ENCODE measurements at places on chromosomes 2 and 18. TPM values are rescaled to one million over a fixed set of nuclear protein-coding genes. Genes with fewer than 3 reads are reported as not detected.

- no peak for DNase-seq
These were observed 976.2 kb upstream of the FANCL start for GRCh38 chr2:59217360-59217759.

- no peak for DNase-seq
These were observed 1.1 kb downstream of the ID2 start for GRCh38 chr2:8682719-8683667.

DNA sequence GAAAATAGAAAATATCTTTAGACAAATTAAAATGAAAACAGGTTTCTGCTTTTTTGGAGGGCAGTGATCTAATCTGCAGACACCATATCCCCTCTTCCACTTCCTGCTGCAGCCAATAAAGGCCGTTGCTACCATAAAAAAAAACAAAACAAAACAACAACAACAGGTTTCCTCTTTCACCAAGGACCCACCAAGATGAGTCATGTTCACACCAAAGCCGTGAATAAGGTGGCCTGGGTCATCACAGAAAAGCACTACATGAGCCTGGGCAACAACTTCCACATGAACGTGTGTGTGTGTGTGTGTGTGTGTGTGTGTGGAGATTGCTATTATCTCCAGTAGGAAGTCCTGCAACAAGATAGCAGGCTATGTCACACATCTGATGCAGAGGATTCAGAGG is 24.8 kb upstream of the TFCP2L1 start:
- peak; percentile 31 for DNase-seq

GKN2 gene
- total RNA-seq = not detected

GRCh38 chr18:59033974-59034373 is 105.7 kb upstream of the SEC11C start:
- no peak for DNase-seq

TRABD2A gene
- 1.3 TPM for total RNA-seq

GRCh38 chr2:144471305-144472045 is 48.4 kb downstream of the ZEB2 start:
- DNase-seq = no peak

CNDP1 gene
- not detected for total RNA-seq

DNA sequence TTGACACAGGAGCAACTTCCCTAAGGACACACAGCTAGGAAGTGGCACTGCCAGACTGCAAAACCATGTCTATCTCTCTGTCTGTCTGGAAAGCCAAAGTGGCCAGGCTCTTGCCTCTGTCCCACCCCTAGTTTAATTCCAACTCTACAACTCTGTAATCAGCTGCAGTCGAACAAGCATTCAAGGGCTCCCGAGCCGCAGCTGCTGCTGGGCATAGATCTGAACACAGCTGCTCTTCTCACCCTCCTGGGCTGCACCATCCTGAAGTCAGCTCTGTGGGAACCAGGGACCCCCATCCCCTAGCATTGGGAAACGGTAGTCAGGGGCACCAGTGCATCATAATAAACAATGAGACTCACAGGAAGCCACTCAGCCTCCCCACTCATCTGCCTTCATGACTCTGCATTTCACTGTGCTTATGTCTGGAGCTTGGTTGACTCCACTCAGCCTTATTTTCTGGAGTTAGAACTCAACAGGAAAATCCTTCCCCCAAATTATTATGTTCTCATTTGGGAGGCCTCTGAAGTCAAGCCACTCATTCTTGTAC is 44.4 kb upstream of the TMEM163 start:
- DNase-seq = no peak

GRCh38 chr2:128464456-128464855 is 145.8 kb upstream of the HS6ST1 start:
- no peak for DNase-seq

GRCh38 chr18:10228326-10228725 is 226.1 kb upstream of the APCDD1 start:
- DNase-seq = no peak

- DNase-seq = no peak
These were observed 36.6 kb downstream of the DIPK1C start for GRCh38 chr18:74420481-74420880.

UGT1A6 gene
- total RNA-seq = not detected

DNA sequence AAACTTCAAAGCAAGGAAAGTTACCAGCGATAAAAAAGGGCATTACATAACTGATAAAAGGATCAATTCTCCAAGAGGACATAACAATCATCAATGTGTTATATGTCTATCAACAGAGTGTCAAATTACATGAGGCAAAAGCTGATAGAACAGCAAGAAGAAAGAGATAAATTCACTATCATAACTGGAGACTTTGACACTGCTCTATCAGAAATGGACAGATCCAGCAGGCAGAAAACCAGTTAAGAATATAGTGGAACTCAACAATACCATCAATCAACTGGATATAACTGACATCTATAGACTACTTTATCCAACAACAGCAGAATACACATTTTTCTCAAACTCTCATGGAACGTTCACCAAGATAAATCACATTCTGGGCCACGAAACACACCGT is 65.0 kb downstream of the ROCK2 start:
- DNase-seq = no peak

TWIST2 gene
- total RNA-seq = 7.2 TPM

- no peak for DNase-seq
These were observed 976.3 kb downstream of the TMEM182 start for GRCh38 chr2:103738108-103738507.

- DNase-seq = peak; percentile 44
These were observed 41.2 kb upstream of the DAPL1 start for GRCh38 chr2:158753641-158754611.

GRCh38 chr2:30348825-30349224 is 98.2 kb upstream of the LCLAT1 start:
- DNase-seq = no peak

- no peak for DNase-seq
These were observed 587.9 kb downstream of the NRXN1 start for GRCh38 chr2:50443868-50444630.

GALR1 gene
- total RNA-seq = not detected

DNA sequence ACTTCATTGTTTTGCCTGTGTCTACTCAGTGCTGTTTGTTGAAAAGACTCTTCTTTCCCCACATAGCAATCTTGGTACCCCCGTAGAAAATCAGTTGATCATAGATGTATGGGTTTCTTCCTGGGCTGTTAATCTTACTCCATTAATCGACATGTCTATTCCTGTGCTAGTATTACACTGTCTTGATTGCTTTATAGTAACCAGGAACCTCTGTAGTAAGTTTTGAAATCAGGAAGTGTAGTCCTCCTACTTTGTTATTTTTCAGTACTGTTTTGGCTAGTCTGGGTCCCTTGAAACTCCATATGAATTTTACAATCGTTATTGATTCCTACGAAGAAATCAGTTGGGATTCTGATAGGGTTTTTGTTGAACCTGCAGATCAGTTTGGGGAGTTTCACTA is 78.8 kb upstream of the FAM136A start:
- no peak for DNase-seq

- DNase-seq = no peak
These were observed 40.8 kb downstream of the PID1 start for GRCh38 chr2:229230256-229230655.

NETO1 gene
- 2.0 TPM for total RNA-seq

GRCh38 chr2:220959391-220959802 is 612.7 kb downstream of the EPHA4 start:
- DNase-seq = no peak

NYAP2 gene
- total RNA-seq = not detected

DNA sequence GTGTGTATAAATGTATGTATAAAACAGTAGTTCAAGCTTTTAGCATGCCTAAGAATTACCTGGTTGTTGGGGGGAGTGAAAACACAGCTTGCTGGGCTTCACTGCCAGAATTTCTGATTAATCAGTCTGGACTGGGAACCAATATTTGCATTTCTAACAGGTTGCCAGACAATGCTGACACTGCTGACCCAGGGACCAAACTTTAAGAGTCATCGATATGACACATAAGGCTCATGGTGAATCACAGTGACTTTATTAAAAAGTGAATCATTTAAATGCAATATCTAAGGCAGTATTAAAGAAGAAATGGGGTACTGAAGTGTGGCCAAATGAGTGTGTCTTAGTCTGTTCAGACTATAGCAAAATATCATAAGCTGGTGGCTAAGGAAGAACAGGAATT is 195.9 kb upstream of the DTNA start:
- no peak for DNase-seq

DNA sequence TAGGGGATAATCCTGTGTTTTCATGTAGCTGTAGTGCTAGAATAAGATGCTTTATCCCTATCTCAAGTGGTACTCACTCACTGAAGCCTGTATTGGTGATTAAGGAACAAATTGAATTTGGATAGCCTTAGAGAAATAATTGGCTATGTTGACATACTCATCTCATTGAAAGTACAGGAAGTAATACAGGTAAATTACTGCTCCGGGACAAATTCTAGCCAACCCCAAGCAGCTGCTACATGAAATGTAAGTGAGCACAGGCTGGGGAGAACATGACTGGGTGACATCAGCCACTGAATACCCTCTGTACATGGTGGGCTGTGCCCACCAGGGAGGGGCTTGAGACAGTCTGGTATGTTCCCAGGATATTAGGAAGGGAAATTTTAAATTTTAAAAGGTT is 188.4 kb upstream of the RASGRP3 start:
- DNase-seq = no peak

DNA sequence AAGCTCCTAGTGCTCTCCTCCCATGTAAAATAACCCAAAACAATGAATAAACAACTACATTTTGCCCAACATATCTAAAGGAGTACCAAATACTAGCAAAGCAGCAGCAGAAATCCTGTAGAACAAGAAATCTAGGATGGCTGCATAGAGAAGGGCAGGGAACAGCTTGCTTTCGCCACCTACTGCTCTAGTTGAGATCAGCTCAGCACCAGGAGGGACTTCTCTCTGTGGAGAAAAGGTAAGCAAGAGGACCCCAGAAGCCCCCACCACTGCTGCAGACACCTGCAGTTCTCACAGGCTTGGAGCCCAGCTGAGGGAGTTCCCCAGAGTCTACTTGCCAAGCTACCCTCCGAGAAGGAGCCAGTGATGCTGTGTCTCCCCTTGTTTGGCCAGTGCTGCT is 243.0 kb upstream of the CHST9 start:
- DNase-seq = no peak

- no peak for DNase-seq
These were observed 1367.7 kb upstream of the CELF4 start for GRCh38 chr18:38933322-38933721.

Measured in glomerular endothelial cell (primary cell).